NCI-H2081 (cell line): ENCODE measurements at places on chromosomes 2 and 18.

- DNase-seq: no peak
Measured at GRCh38 chr2:26542676-26543505, 65.0 kb upstream of the OTOF start.

DNA sequence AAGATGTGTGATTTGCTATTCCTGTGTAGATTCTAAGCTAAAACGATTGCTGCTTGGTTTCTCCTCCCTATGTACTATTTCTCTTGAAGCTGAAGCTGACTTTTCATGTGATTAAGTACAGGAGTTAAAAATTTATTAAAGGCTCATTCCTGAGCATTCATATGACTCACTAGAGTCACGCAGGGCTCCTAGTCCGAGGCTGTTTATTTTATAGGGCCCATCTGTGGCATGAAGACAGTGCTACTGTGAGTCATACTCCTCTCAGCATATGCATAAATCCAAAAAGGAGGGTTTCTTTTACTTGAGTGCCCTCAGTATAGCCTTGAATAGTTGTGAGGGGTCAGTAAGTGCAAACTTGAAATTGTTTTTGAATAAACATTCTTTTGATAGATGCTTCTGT, 378.8 kb downstream of the PTPRM start:
- DNase-seq: no peak

- no peak for DNase-seq
Measured at GRCh38 chr2:35365859-35366258, 989.7 kb upstream of the CRIM1 start.

DNA sequence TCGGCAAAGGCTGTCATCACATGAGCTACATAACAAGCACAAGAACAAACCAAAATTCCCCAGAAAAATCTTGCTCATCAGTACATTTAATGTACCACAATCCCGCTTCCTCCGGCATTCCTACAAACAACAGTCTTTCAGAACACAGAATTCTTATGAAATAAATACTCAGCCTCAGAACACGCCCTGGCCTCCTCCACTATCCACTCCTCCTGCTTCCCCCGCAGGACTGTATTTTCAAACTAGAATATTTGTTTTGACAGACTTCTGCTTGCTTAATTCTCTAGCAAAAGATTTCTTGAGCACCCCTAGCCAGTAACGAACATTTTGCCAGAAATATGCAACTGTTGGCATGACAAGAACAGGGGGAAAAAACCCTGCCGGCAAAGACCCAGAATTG, 131.2 kb downstream of the THADA start:
- DNase-seq: no peak

DNA sequence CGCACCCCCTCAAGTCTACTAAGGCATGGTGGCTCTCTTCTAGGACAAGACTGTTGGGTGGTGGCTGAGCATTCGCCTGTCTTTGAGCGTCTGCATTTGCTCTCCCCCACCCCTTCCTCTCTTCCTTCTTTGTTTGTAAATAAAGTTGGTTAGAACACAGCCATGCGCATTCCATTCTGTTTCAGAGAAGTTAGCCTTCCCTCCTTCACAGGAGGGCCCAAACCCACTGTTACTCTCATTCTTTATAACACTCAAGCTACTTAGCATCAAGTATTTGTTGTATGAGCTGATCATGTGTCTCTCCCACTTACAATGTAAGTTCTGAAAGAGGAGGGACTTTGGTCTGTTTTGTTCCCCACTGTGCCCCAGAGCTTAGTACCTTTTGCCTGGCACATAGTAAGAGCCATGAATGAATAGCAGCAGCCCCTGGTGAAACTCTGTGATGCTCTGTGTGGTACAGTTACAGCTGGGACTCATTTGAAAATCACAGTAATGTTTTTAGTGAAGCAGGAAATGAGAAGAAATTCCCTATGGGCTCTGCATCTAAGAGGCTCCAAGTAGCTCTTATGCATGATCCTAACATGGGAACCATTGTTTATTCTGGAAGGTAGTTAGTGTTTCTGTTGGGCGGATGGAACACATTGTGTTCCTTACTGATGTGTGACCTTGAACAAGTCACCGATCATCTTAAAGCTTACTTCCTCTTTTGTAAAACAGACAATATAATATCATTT, 7.7 kb downstream of the MGAT5 start:
- no peak for DNase-seq

GRCh38 chr18:9994026-9994570, 80.3 kb downstream of the VAPA start:
- DNase-seq: no peak

- no peak for DNase-seq
Measured at GRCh38 chr2:144154205-144154604, 365.7 kb downstream of the ZEB2 start.

GRCh38 chr2:148218326-148219075, 197.6 kb downstream of the MBD5 start:
- no peak for DNase-seq

DNA sequence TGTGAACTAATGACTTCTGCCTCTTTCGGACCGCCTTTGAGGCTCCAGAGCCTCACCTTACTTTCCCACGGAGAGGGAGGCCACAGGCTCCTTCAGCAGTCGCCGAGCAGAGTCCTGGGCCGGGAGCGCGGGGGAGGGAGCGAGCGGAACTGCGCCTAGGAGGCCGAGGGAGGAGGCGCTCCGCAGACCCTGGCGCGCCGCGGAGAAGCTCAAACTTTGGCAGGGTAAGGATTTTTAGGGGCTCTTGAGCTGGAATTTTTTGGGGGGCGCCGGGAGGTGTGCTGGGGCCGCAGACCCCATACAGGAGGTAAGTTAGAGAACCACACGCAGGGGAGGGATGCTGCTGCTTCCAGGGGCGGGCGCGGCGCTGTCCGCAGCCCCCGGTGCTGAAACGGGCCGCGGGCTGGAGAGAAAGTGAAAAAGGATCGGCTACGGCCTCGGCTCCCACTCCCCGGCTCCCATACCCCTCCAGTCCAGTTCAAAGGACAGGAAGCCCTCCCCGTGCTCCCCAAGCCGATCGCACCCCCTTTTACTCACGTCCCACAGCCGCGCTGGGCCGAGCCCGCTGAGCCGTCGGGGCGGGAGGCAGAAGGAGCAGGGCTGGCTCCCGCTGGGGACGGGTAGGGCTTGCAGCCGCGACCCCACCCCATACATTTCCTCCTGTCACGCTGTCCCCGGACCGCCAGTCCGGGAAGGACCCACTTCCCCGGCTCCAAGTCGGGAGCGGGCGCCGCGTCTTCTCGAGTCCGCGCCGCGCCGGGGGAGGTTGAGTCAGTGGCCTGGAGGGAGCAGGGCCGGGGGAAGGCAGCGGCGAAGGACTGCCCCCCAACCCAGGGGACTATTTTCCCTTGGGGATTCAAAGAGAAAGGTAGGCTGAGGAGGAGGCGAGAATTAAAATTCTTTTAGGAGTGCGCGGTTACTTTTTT, at the start of gene CNGA3:
Gene CNGA3, plus strand, starts transcription at position 146 of the 926 bp plus-strand sequence. CDS start 23,520 bp downstream, outside the sequence.
- DNase-seq: no peak

DNA sequence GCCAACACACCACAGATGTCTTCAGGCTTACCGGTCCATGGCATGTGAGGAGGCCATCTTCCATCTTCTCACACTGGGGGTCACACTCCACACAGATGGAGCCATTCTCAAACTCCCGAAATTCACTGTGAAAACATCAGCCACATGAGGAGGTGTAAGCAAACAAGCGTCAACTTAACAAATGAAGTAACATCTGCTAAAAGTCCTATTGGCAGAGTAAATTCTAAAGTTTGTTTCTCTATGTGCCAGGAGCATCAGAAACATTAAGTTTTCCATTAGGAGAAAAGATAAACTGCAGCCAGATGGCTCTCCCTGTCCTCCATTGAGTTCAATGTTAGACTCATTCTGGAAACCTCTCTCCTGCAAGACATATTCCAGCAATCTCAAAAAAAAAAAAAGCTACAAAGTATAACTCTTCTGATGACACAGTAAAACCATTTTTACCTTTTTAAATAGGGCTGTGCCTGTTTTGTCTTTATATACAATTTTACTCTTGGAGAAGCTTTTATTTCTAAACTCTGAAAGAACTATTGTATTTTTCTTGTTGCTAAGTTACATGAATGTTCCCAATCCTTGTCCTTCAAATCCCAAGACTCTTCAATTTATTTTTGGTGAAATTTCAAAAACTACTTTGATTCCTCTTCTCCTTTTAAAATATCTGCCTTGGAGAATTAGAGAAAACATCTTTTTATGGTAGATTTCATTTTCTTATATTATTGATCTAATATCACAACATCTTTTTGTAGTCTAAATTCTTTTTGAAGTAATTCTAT, 865.3 kb downstream of the ERBB4 start:
- DNase-seq: no peak

DNA sequence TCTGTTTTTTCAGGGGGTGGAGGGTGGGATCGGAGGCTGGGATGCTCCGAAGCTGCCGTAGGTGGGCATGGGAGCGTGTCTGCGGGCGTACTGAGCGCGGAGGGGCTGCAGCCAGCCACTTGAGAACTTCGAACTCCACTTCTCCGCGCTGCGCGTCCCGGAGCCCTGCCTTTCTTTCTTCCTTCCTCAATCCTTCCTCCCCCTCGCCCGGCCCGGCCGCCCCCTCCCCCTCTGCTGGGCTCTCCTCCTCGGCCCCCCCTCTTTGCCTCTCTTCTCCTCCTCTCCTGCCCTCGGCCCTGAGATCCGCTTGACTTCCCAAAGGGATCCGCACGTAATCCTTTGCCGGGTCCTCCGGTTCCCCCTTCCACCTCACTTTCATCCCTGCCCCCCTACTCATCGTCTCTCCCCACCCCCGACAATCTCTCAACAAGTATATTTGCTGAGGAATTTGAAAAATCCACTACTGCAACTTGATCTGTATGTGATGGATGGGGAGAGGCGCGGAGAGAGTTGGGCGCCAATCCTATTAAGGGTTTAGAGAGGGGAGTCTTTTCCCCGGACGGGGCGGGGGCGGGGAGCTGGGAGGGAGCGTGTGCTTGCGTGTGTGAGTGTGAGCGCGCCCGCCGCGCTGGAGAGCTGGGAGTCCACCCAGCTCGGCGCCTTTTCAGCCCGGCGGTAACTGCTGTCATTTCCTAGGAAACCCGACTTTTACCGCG, 1.1 kb downstream of the GLI2 start:
- DNase-seq: no peak

DNA sequence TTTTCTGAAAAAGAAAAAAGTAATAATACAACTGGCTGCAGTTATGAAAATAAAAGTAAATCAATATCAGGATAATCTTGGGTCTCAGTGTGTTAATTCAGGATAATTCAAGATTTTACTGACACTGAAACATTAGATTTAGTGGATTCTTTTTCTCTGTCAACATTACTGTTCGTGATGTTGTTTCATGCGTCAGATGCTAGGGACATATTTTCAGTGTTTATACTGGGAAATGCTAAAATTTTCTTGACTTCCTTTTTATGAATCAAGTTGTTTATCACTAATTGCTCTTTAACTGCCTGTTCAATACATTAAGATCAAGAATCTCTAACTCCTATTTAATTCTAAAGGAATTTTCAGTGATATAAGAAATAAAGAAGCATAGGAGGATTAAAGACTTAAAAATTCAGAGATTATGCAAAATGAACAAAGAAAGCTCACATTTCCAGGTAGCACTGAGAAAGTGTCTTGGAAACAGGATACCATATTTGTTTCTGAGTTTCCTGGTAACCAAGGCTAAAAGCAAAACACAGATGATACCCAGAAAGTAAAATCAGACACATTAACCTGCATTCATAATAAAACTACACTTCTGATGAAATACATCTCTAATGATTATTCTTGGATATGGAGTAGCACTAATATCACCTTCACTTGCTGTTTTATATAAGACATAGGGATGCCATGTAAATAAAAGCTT, 174.0 kb downstream of the ARL4C start:
- no peak for DNase-seq

DNA sequence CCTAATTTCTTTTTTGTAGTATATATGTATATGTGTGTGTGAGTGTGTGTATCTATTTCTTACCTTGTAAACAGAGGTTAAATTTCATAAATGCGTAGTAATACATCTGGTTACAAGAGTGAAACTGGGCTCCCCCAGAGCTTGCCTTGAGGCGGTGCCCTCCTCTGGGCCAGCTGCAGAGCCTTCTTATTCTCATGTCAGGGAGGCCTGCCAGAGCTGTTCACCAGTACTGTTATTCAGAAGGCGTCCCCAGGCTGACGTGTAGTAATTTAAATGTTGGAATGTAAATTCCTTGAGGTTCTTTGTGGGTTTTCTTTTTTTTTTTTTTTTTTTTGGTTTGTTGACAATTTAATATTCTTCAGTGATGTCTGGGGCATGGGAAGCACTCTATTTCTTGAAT, 11.2 kb downstream of the COPS8 start:
- no peak for DNase-seq

- no peak for DNase-seq
Measured at GRCh38 chr18:77062518-77063003, 70.0 kb downstream of the MBP start.

DNA sequence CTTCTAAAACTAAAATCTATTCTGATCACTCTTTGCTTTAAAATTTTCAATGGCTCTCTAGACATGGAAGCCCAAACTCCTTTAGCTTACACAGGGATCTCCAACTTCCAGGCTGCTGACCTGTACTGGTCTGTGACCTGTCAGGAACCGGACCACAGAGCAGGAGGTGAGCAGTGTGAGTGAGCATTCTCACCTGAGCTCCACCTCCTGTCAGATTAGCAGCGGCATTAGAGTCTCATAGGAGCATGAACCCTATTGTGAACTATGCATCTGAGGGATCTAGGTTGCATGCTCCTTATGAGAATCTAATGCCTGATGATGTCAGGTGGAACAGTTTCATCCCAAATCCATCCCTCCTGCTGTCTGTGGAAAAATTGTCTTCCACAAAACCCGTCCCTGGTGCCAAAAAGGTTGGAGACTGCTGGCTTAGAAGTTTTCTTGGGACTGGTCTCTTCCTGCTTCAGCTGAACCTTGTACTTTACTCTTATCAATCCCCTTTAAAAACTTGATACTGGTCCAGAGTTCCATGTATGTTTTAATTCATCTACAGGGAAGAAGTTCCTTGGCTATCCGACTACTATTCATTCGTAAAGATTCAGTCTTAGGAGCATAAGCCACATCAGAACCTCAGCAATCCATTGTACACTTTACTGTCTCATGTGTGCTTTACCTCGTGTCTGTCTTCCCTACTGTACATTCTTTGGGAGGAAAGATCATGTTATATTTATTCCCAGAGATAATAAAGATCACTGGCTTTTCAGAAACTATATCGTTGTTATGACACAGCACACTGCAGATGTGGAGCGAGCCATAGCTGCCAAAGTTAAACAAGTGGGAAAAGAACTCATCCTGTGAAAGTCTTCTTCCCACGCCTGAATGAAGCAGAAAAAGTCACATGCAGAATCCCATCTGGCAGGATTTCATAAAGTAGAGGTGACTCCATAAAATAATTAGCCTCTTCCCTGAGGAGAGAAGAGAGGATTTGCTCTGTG, 183.8 kb downstream of the LRATD1 start:
- no peak for DNase-seq

GRCh38 chr2:239873656-239874635, 151.2 kb downstream of the NDUFA10 start:
- no peak for DNase-seq

- no peak for DNase-seq
Measured at GRCh38 chr2:29829841-29830240, 91.5 kb downstream of the ALK start.

- no peak for DNase-seq
Measured at GRCh38 chr2:46816151-46816845, 99.3 kb downstream of the MCFD2 start.

DNA sequence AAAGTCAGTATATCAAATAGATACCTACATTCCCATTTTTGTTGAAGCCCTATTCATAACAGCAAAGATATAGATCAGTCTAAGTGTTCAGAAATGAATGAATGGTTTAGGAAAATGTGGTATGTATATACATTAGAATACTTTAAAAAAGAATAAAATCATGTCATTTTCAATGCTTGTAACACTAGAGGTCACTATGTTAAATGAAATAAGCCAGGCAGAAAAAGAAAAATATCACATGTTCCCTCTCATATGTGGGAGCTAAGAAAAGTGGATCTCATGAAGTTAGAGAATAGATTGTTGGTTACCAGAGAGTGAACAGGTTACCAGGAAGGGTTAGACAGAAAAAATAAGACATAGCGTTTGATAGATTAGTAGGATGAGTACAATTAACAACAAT, 1111.0 kb upstream of the SLC39A10 start:
- DNase-seq: peak; percentile 7
